ENCODE measurements at places on chromosomes 12 and 14.

DNA sequence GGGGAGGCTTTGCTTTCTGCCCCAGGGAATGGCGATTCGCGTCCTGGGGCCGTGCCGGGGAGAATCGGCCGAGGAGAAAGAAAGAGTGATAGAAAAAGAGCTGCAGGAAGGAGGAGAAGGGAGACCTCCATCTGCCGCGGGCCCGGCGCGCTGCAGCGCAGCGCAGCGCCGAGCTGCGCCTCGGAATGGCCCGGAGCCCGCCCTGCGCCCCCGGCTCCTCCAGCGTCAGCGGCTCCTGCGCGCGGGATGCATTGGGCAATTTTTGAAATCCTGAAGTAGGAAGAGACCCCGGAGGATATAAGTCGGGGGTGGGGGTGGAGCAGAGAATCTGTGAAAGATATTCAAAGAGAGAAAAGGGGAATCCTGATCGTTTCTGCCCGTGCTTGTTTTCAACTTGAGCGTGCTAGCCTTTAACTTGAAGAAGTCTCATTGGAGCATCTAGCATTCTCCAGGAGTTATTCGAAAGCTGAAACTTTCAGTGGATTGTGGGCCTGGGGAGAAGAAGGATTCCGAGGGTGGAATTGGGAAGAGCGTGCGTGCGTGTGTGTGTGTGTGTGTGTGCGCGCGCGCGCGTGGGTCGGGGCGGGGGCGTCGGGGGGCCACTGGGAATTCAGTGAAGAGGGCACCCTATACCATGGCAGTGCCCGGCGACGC, 441 bp downstream of the PDE3A start:
- no peak for DNase-seq

GRCh38 chr12:43754015-43754414, 4.6 kb downstream of the PUS7L start:
- no peak for DNase-seq

GRCh38 chr14:99619835-99620834, 16.1 kb upstream of the CCDC85C start:
- DNase-seq = no peak

DNA sequence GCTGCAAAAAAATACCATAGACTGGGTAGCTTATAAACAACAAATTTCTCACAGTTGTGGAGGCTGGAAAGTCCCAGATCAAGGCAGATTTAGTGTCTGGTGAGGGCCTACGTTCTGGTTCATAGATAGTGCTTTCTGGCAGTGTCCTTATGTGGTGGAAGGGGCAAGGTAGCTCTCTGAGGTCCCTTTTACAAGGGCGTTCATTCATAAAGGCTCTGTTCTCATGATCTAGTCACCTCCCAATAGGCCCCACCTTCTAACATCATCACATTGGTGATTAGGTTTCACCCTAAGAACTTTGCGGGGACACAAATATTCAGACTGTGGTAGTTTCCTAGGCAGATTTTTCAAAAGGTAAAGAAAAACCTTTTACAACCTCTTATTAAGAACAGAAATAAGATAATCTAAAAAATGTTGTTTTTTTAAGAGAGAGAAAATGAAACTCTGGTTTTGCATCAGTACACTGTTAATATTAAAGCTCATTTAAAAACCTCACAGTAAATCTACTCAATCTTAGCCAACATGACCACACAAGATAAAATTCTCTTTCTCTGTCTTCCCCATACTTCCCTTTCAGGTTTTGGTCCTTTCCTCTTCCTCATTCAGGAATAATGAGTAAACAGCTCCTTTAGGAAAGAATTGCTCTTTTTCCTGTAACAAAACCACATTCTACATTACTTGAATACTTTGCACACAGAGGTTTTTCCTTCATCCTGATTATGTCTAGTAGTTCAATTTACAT, 117.5 kb downstream of the UNC79 start:
- no peak for DNase-seq

GRCh38 chr12:112149596-112149995, 24.2 kb downstream of the TRAFD1 start:
- DNase-seq = no peak

Data from CD4-positive, alpha-beta T cell treated with Interleukin-4 for 1 hour (primary cell).